ENCODE measurements at places on chromosomes 2 and 18. TPM values are rescaled to one million over a fixed set of nuclear protein-coding genes. Genes with fewer than 3 reads are reported as not detected.

DNA sequence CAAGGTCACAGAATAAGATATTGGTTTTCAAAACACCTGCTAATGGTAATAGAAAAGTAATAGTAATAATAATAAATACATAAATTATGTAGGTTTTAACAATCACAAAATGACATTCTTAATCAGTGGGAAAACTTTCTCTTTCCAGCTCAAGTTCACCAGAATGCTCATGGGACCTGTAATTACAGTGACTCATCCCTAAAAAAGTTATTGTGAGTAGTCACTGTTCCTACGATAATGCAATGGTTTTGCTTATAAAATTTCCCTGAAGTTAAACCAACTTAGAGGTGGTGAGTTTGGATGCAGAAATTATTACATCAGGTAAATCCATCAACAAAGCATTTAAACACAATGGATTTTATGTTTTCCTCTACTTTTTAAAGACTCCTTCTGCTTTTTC lies 502.3 kb downstream of the PID1 start:
- DNase-seq, result no peak

RIT2 gene
- 1.8 TPM for total RNA-seq

FOXD4L1 gene
- 0.36 TPM for total RNA-seq

DNA sequence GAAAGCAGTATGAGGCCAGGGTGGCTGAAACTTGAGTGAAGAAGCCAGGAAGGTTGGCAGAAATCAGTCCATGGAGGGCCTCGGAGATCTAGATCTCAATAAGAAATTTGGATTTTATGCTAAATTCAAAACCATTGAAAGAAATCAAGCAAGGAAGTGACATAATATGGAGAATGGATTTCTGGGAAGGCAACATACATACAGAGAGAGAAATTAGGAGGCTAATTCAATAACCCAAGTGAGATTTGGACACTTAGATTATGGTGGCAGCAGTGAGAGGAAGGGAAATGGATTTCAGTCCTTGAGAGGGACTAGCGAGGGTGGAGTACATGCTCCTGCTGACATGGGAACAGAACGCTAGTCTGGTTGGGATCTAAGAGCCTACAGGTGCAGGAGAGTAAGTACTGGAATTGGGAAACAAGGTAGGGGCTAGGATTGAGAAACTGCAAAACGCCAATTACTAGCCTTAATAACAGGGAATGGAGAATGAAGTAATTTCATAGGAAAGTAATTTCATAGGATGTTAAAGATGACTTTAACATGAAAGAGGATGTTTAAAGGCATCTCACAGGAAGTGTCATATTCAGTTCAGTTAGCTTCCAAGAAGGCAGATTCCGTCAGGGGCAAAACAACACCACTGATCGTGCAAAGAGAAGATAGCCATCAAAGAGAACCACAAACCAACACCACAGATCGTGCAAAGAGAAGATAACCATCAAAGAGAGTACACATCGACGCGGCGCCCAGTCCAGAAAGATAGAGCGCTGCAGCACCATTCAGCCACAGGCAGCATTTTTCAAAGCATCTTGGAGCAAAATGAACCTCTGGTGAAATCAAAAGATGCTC lies 27.2 kb downstream of the CDKL4 start:
- DNase-seq, result no peak

GRCh38 chr2:226031647-226032501 lies 632.4 kb downstream of the NYAP2 start:
- no peak for DNase-seq

DNA sequence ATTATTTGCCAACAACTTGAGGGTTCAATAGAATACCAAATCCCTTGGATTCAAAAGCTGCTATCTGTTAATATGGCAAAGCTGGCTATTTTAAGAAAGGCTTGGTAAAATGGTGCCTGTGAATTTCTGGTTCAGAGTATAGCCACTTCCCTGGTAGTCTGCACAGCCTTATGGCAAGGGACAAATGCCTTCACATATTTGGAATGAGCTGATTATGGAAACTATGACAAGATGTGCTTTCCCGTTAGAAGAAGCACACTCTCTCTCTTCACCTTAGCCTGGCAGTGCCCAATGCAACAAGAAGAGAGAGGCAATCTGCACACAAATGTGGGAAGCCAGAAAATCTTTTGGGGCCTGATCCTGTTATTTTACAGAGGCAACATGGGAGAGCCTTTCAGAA lies 47.5 kb upstream of the MAP3K20 start:
- no peak for DNase-seq

CPS1 gene
- total RNA-seq, result 2.9 TPM

DNA sequence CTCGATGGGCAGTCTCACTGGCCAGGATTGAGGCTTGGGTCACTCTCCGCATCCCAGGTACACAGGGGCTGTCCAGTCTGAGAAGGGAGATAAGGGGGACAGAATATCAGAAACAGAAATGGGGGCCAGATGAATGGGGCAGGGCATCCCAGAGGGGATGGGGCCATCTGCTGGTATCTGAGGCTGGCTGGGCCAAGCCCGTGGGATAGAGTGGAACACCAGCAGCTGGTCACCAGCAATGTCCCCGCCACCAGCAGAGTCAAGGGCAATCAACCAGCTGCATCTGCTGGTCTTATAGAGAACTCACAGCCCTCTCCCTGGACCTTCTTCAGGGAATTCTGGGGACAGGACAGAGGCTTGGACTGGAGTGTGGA lies 128.8 kb upstream of the HAAO start:
- peak; percentile 58 for DNase-seq

TM4SF20 gene
- not detected for total RNA-seq

DNA sequence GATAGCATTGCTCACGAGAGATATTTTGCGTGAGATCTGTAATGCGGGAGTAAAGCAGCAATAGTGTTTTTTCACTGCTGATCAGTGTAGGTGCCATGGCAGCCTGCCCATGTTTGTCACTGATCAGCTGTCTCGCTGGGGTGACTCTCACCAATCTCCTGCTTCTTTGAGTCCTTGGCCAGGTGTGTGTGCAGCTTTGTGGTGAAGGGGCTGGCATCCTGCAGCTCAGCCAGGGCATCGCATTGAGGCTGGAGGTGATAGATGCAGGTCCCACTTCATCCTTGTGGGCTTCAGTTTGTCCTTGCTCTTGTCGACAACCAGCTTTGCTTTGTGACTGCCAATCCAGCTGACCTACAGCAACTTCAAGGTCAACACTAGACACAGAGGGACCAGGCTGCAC lies 258.3 kb upstream of the CXCR4 start:
- no peak for DNase-seq

- no peak for DNase-seq
These were observed 40.5 kb downstream of the MYO5B start for GRCh38 chr18:50154420-50154819.

DNA sequence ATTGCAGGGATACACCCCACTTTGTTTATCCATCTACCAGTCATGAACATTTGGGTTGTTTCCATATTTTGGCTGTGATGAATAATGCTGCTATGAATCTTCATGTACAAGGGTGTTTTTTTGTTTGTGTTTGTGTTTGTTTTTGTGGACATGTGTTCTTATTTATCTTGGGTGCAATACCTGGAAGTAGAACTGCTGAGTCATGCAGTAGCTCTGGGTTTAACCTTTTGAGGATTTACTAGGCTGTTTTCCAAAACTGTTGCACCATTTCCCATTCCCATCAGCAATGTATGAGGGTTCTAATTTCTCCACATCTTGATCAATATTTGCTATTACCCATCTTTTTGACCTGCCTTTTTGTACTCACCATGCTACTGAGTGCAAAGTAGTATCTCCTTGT lies 140.0 kb upstream of the CYP1B1 start:
- DNase-seq, result no peak

- no peak for DNase-seq
These were observed 2.4 kb downstream of the DGKD start for GRCh38 chr2:233356546-233357308.

DNA sequence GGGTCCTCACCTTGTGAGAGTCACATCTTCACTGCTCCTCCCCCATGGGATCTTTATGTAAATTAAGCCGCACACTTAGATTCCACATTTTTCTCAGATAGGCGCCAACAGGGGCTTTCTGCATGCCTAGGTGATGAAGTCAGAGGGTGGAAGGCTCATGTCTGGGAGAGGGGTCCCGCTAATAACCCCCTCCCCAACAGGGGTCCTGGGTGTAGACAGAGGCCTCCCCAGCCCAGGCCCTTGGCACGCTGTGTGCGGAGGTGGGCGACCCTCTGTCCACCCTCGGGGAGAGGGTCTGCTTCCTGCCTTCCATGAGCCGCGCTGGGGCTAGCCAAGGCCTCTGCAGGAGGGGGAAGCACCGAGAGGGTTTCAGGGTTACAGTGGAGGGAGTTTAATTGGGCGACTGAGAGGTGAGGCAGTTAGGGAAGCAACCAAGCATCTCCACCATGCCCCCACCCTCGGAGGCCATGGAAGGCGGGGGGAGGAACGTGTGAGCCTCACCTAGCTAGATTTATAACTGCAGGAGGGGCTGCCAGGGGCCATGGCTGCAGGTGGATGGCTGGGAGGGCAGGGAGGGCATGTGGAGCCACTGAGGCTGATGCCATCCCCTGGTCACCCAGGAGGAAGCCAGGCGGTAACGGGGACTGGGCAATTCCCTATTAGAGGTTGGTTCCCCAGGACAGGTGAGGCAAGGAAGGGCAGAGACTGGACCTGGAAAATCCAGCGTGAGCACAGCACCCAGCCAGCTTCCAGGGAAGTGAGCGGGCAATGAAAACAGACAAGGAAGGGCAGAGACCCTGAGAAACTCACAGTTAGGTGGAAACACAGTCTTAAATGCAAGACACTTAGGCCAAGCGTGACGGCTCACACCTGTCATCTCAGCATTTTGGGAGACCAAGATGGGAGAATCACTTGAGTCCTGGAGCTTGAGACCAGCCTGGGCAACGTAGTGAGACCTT lies 7.7 kb upstream of the PXDN start:
- DNase-seq, result no peak

HOXD9 gene
- total RNA-seq, result 11.2 TPM

- DNase-seq, result no peak
These were observed 3.0 kb downstream of the LRRFIP1 start for GRCh38 chr2:237630216-237631000.

UGT1A5 gene
- total RNA-seq, result not detected

- DNase-seq, result peak; percentile 97
These were observed 129.7 kb downstream of the MAP3K20 start for GRCh38 chr2:173205375-173205774.

- DNase-seq, result no peak
These were observed 100.5 kb upstream of the LMAN1 start for GRCh38 chr18:59459369-59460071.

GRCh38 chr2:43218155-43218701 lies 8.2 kb downstream of the ZFP36L2 start:
- no peak for DNase-seq

LHCGR gene
- total RNA-seq, result not detected

LCT gene
- not detected for total RNA-seq

- no peak for DNase-seq
These were observed 156.2 kb upstream of the NABP1 start for GRCh38 chr2:191521608-191522208.

ANKRD53 gene
- total RNA-seq, result 1.9 TPM

- peak; percentile 73 for DNase-seq
These were observed 68.5 kb upstream of the STK17B start for GRCh38 chr2:196239622-196240587.

TUBB8B gene
- not detected for total RNA-seq

GRHL1 gene
- 4.2 TPM for total RNA-seq

Data from sigmoid colon (tissue), 7 donors.